Mesendoderm (in vitro differentiated cells): ENCODE measurements at places on chromosomes 7 and 10.

GRCh38 chr10:126731610-126731990 lies 61.1 kb upstream of the C10orf90 start:
- no peaks in the 10 kb centered on the region for H3K4me1 ChIP-seq
- H3K27me3 ChIP-seq: no peaks in the 10 kb centered on the region
- no peak for DNase-seq
- no peaks in the 10 kb centered on the region for H3K36me3 ChIP-seq

GRCh38 chr10:96387161-96387560 lies 28.4 kb upstream of the OPALIN start:
- no peak overlapping the region for H3K4me3 ChIP-seq
- H3K27ac ChIP-seq: no peak overlapping the region
- H3K4me1 ChIP-seq: no peaks in the 10 kb centered on the region
- DNase-seq: peak; percentile 42
- no peaks in the 10 kb centered on the region for H3K27me3 ChIP-seq
- H3K36me3 ChIP-seq: no peaks in the 10 kb centered on the region

DNA sequence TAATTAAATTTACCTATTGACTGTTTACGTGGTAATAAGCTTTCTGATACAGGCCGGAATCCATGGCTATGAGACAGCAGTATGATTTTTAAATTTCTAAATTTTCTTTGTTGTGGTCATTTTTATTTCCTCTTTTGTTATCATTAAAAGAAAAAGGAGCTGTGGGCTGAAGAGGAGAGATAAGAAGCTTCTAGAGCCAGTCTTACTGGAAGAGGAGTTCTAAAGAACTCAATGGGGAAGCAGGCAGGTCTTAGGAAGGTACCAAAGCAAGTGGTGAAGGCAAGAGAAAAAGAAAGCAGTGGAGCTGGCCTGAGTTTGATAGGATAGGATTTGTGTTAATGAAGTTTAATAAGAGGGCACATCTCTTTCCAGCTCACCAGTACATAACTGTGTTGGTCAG lies 1187.8 kb downstream of the CNTNAP2 start:
- H3K27me3 ChIP-seq: no peaks in the 10 kb centered on the region
- H3K4me1 ChIP-seq: no peaks in the 10 kb centered on the region
- H3K27ac ChIP-seq: no peak overlapping the region
- no peaks in the 10 kb centered on the region for H3K36me3 ChIP-seq

DNA sequence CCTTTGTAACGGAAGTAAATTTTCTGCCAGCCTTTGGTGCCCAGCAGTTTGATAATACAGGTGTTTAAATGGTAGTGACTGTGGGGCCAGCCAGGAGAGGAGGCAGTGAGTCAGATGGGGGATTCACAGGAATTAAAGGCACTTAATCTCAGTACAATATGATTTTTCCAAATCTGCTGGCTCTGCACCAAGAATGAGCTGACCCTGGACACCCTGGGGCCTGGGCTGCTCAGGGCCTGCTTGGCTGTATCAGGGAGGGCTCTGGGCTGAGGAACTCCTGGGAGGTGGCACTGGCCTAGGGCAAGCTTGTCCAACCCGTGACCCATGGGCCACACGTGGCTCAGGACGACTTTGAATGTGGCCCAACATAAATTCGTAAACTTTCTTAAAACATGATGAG lies 104.1 kb downstream of the ZMIZ1 start:
- peaks cover under 1% of the 10 kb centered on the region for H3K4me1 ChIP-seq
- no peaks in the 10 kb centered on the region for H3K27me3 ChIP-seq
- H3K27ac ChIP-seq: no peak overlapping the region
- no peak overlapping the region for H3K4me3 ChIP-seq

GRCh38 chr10:101965075-101965765 lies 90.8 kb downstream of the ARMH3 start:
- peaks cover 5% of the 10 kb centered on the region for H3K4me1 ChIP-seq
- H3K36me3 ChIP-seq: no peaks in the 10 kb centered on the region
- no peak overlapping the region for H3K27ac ChIP-seq
- DNase-seq: no peak

DNA sequence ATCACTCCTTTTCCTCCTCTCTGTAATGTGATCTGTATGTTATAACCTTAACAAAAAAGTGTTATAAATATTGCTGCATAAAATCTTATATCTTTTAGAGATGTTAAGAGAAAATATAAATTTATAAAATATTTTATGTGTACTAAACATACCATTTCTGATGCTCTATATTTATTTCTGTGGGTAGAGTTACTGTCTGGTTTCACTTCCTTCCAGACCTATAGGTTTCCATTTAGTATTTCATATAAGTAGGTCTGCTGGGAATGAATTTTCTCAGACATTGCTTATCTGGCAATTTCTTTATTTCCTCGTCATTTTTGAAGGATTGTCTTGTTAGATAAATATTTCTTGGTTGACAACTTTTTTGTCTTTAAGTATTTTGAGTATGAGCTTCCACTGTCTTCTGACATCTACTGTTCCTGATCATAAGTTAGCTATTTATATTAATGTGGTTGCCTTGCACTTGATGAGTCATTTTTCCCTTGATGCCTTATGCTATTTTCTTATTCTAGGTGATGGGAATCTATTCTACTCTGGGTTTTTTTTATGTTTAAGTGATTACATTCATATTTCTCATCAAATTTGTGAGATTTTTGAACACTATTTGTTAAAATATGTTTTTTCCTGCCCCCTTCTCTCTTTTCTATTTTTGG lies 11.2 kb upstream of the THSD7A start:
- H3K27me3 ChIP-seq: no peaks in the 10 kb centered on the region
- DNase-seq: no peak
- H3K4me3 ChIP-seq: no peak overlapping the region
- H3K36me3 ChIP-seq: no peaks in the 10 kb centered on the region
- H3K27ac ChIP-seq: no peak overlapping the region
